SJSA1 (cell line): ENCODE measurements at places on chromosomes 1 and 21. TPM values are rescaled to one million over a fixed set of nuclear protein-coding genes. Genes with fewer than 3 reads are reported as not detected.

CFHR5 gene
- total RNA-seq = not detected in 2 replicates

- no peak for DNase-seq
Observed at GRCh38 chr1:47875831-47876586, 121.2 kb downstream of the TRABD2B start.

DNA sequence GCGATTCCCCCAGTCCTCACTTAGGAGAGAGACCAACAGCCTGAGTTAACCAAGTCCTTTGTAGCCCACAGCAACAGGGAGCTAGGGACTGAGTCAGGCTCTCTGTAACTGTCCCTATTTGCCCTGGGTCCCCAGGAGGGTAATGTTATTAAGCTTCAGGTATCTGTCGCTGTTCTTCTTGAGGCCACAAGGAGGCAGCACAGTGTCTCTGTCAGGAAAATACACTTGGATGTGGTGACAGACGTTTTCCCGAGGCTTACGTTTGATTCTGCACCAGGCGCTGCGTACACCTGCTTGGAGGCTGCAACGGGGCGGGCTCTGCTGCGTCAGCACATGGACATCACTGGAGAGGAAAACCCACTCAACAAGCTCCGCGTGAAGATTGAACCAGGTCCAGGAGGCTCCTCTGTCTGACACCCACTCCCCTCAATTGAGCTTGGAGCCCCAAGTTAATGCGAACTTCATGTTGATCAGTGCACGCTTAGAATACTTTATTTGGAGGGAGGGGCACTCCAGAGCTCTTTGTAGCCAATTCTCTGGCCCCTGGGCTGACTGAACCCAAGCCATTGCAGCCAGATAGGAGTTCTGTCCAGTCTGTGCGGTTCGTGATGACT lies 10.7 kb upstream of the ELF3 start:
- DNase-seq = no peak

DNA sequence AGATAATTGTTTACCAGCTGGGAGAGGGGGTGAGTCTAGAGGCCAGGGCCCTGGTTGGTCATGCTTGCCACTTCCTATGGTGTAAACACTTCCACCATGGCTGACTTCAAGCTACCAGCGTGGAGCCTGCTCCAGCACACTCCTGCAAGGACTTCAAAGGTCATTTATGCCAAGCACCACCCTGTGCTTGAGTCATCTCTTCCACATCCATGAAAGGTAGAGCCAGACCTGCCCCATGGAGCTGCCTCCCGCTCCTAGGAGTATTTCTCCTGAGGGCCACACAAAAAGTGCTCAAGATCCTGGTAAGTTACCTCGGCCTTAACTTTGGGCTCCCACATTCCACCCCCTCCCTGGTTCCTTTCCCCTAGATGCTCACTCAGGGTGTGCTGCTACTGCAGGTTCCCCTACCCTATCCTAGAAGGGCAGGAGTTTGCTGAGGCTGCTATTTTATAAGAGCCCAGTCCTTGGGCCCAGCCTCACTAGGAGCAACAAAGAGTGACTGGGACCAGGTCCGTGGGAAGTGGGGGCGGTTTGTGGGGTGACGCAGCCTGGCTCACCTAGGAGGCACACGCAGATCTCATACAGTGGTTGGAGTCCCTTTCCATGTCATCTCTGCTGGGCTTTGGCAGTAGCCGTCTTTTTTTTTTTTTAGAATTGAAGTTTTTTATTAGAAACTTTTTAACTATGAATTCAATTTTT lies 2.4 kb downstream of the RAB7B start:
- peak; percentile 38 for DNase-seq

GRCh38 chr1:39321979-39322378 lies 117.5 kb downstream of the MACF1 start:
- DNase-seq = no peak

DNA sequence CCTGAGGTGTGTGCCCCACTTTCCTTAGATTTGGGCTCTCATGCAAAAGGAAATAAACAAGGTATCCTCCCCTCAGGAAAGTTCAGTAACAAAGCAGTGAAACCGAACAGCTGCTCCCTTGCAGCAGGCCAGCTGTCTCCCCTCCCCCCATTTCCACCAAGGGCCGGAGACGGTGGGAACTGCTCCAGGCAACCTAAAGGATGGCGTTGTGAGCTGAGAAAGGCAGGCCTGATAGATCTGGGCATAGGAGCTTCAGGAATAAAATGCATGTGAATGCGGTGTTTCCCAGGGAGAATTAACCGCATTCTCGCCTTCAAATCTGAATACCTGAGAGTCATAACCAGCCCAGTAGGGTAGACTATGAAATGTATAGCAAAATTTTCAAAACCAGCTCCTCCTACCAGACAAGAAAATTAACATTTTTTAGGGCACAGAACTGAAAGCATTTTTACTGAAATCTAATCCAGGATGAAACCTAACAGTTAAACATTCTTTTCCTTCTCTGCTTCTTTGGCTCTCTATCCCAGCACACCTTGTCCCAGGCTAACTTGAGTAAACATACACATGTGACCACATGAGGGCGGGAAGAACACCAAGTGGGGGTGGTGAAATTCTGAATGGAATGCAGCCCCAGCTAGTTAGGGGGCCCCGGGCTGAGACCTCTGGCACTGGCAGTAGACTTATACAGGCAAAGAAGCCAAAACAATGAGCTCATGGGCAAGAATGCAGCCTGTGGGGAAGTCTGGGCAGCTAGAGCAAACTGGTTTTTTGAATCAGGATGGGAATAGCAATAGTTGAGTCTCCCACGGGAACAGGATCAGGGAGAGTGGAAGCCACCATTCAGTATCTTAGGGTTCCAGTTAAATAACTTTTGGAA lies 11.5 kb downstream of the MCL1 start:
- peak; percentile 93 for DNase-seq

PLEKHG5 gene
- total RNA-seq = 0.34 and 1.6 TPM in 2 replicates
